NCI-H1436 treated with DMSO at 0.1 percent for 48 hours (cell line): ENCODE measurements at places on chromosomes 3 and 15.

DNA sequence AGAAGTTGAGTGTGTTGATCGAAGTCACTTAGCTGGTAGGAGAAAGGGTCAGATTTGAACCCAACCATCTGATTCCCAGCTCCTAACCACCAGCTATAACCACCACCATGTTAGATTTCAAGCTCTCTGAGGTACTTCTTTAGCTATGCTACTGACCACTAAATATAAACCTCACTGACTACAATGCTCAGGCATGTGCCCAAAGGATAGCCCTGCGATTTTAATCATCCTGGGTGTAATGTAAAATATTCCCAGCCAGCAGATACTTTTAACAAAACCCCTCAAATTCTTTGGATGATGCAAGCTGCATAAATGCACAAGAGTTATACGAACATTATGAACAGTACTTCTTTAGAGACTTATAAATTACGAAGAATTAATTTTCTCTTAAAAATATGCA is 115.2 kb upstream of the TSC22D2 start:
- no peak for DNase-seq

DNA sequence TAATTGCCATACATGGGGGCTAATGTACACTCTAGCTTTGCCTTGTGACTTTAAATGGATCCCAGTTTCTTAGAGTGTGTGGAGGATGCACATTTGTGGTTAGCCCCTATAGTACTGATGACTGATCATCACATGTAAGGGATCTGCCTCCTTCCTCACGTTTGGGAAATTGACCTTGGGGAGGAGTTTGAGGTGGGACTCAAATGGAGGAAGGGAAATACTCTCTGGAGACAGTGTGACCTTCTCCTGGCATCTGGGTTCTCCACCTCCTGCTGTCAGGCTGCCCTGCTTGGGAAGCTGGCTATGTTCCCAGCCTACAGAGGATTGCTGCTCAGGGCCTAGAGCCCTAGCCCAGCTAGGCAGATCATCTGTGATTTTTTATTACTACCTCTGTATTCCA is 48.7 kb downstream of the PPM1L start:
- DNase-seq = no peak

GRCh38 chr3:17544632-17545031 is 197.8 kb downstream of the TBC1D5 start:
- DNase-seq = no peak

GRCh38 chr3:149971403-149972075 is 844 bp upstream of the PFN2 start:
- no peak for DNase-seq

DNA sequence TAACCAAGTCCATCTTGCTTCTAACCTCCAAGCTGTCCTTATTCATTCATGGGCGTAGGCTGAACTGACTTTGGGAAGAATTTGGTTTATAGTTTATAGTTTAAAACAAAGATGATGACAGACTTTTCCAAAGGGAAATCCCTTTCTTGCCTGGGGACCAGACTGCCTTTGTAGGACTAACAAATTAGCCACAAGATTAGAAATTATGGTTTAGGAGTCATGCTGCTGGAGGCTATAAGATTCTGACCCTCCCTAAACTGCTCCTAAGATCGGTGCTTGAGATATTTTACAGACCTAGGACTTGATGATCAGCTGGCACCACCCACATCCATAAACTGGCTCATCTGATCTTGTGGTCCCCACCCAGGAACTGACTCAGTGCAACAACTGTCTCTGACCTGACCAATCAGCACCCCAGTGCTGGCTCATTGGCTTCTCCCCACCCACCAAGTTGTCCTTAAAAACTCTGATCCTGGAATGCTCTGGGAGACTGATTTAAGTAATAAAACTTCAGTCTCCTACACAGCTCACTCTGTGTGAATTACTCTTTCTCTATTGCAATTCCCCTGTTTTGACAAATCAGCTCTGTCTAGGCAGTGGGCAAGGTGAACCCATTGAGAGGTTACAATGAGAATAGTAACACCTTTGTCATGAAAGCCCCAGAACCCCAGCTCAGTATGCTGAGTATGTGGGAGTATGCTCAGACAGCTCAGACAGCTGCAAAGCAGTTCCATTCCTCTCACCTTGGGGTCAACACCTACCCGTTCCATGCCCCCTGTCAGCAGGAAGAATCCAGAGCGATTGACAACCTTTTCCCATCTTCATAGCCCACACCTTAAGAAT is 51.6 kb upstream of the C15orf39 start:
- DNase-seq = no peak

- DNase-seq = no peak
Observed at GRCh38 chr15:90883976-90884718, at the start of gene FES. TSS of gene FES (plus strand) at chr15:90884504. CDS start at chr15:90885046, 542 bp downstream.

- no peak for DNase-seq
Observed at GRCh38 chr3:82386647-82387046, 625.2 kb upstream of the GBE1 start.

DNA sequence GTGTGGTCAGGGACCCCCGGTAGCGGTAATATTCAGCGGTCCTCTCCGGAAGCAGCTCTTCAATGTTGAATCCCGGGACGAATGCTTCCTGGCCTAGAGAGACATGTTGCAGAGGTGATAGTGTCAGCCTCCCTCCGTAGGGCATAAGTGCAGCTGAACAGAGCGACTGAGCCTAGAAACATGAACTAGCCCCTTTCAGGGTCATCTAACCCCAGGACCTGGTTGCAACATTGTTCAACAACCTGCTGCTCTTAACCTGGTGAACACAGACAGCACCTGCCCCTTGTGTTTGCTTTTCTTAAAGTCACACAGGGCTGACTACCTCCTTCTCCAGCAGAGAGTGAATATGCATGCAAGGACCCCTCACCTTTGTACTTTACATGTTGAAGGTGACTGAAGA is 41.3 kb downstream of the CA12 start:
- DNase-seq = no peak
